ENCODE measurements at places on chromosomes 7 and 10. TPM values are rescaled to one million over a fixed set of nuclear protein-coding genes. Genes with fewer than 3 reads are reported as not detected.

- no peaks in the 10 kb centered on the region for H3K36me3 ChIP-seq
- no peak overlapping the region for H3K27ac ChIP-seq
- no peak overlapping the region for H3K4me3 ChIP-seq
- H3K27me3 ChIP-seq = peaks cover 3% of the 10 kb centered on the region
These were observed 677.1 kb downstream of the PARD3 start for GRCh38 chr10:34137955-34138354.

GRCh38 chr10:72109636-72110157, 21.3 kb upstream of the SPOCK2 start:
- no peak for DNase-seq
- peaks cover 22% of the 10 kb centered on the region for H3K36me3 ChIP-seq
- H3K27ac ChIP-seq = peak overlapping the region; percentile 52
- no peak overlapping the region for H3K4me3 ChIP-seq
- H3K4me1 ChIP-seq = peaks cover 41% of the 10 kb centered on the region

- H3K27ac ChIP-seq = peak overlapping the region; percentile 75
- H3K4me1 ChIP-seq = peaks cover 6% of the 10 kb centered on the region
- DNase-seq = no peak
These were observed 5.9 kb upstream of the EBF3 start for GRCh38 chr10:129969911-129970464.

DNA sequence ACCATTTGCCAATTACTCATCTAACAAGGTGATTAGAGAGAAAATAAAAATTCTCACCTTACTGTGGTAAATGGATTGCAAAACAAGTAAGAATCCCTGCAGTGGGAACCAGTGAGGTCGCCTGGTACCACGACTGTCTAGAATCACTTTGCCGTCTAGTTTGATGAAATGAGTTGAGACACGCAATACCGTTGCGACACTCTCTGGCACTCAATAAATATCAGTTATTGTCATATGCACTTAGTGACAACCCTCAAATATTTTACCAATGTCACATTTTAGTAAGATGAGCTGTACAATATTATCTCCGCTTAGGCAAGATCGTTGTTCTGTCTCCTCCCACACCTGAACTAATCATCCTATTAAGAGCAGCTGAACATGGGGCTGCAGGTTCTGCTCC, 114.4 kb upstream of the ADARB2 start:
- no peaks in the 10 kb centered on the region for H3K36me3 ChIP-seq
- no peak overlapping the region for H3K27ac ChIP-seq
- no peak overlapping the region for H3K4me3 ChIP-seq
- no peaks in the 10 kb centered on the region for H3K27me3 ChIP-seq
- H3K4me1 ChIP-seq = no peaks in the 10 kb centered on the region

DNA sequence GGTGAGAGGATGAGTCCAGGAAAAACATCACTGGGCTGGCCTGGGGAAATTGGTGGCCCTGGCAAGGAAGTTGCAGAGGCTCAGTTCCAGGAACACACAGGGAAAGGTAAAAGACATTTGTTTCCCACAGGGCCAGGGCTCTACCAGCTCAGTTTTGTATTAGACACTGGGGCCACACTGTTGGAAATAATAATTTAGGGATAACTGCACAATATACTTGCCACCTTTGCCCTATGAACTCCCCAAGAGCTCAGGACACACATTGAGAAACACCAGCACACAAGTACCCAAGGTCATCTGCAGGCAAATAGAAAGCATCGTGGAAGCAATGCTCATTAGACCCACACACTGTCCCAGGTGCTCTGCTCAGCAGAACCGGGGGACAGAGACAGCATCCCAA, 617.6 kb downstream of the PTPRN2 start:
- DNase-seq = no peak
- no peaks in the 10 kb centered on the region for H3K27me3 ChIP-seq
- no peak overlapping the region for H3K4me3 ChIP-seq

The GJD4 gene
- total RNA-seq = not detected

The RASSF4 gene
- 1.2 TPM for total RNA-seq

The ACSL5 gene
- total RNA-seq = 64.4 TPM

The CALHM3 gene
- total RNA-seq = not detected

All from activated CD8-positive, alpha-beta memory T cell treated with anti-CD3 and anti-CD28 coated beads, Interleukin-2, amount 10 ng/mL, durations not matched to agents 7 days and 5 days (primary cell).